ENCODE measurements at places on chromosomes 4 and X. TPM values are rescaled to one million over a fixed set of nuclear protein-coding genes. Genes with fewer than 3 reads are reported as not detected.

Gene PGK1
- 199 TPM for total RNA-seq

Gene AR
- 0.14 TPM for total RNA-seq

Gene TMEM175
- total RNA-seq: 44.3 TPM

DNA sequence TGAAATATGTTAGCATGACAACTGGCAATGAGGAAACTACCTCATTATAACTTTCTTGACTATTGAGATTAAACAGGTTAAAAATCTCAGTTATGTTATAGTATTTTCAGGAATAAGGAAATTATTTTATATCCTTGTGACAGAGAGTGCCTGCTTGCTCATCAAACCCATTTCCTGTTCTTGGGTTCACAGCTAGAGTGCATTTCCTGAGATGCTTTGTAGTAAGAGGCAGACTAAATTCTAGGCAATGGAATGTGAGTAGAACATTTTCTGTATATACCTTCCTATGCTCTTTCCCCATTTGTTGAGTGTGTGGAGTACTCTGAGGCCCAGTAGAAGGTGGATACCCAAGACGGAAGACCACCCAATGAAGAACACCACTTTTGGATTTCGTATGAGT is 96.9 kb upstream of the CASK start:
- DNase-seq: no peak

DNA sequence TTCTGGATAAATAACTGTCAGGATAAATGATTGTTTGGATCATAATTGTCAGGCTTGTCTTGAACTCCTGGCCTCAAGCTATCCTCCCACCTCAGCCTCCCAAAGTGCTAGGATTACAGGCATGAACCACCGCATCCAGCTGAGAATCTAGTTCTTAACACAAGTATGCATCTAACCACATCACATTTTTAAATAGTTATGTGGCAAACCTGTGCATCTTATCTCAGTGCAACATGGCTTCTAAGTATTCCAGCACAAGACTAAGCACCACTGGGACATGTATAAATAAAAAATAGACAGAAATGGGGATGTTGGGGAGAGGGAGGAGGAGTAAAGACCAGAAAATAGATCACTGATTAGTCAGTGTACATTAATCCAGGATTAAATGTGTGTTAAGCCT is 74.7 kb upstream of the TBL1X start:
- no peak for DNase-seq

DNA sequence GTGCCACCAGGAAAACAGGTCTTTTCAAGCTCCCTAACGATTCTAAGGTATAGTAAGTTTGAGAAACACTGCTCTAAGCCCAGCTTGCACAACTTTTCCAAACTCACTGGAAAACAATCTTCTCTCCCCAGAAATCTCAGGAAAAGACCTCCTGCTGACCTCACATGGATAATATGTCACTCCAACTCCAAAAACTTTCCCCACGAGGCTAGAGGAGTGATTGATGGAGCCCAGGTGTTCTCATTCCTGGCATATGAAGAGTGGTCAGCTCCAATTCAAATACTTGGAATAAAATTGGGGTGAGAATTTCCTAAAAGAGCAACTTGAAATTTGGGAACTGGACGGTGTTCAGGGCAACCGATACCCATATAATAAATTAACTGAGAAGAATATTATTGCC is 299.9 kb downstream of the PPP4R3C start:
- no peak for DNase-seq

DNA sequence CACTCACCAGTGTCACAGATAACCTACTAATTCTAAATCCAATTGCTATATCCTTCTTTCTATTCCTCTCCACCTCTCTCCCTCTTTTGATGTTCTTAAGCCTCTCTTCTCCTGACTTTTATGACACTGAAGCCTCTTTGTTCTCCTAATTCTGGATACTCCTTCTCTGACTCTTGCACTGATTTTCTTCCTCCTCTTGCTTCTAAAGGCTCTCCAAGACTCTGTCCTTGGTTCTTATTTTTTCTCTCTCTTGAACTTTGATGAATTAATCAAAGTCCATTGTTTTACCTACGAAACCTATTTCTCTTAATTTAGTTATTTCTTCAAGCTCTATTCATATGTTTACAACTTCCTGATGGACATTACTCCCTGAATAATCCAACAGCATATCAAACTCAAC is 95.7 kb upstream of the TSPAN7 start:
- DNase-seq: no peak

GRCh38 chrX:105297041-105297440 is 76.5 kb upstream of the TEX13A start:
- no peak for DNase-seq

DNA sequence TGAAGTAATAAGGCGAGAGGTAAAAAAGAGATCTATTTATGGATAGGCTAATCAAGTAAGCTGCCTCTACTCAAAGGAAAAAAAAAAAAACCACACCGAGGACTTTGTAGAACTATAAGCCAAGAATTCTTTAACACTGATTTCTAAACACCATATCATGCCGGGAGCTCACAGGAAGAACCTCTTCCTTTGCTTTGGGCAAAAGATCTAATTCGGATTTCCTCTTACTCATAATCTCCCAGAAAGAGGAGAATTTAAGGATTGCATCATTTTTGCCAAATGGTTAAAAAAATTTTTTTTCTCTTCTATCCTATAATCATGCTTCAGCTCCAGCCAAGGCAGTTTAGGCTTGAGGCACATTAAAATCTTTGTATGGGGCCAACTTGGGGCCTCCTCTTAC is 95.5 kb downstream of the ZNF827 start:
- no peak for DNase-seq
